ENCODE measurements at places on chromosomes 7 and 10. TPM values are rescaled to one million over a fixed set of nuclear protein-coding genes. Genes with fewer than 3 reads are reported as not detected.

HSPA12A gene
- 9.0 TPM for total RNA-seq

MAGI2 gene
- 0.82 TPM for total RNA-seq

PHKG1 gene
- total RNA-seq, result 0.21 TPM

EIF4H gene
- 246 TPM for total RNA-seq

FBXL13 gene
- total RNA-seq, result 0.18 TPM

ASB15 gene
- 1.4 TPM for total RNA-seq

CLEC5A gene
- not detected for total RNA-seq

GNAT3 gene
- total RNA-seq, result not detected

ASB10 gene
- not detected for total RNA-seq

ITIH5 gene
- total RNA-seq, result 16.3 TPM

EPO gene
- not detected for total RNA-seq

NANOS1 gene
- total RNA-seq, result 0.71 TPM

GBX1 gene
- total RNA-seq, result not detected

GPR15LG gene
- total RNA-seq, result not detected

DLX5 gene
- total RNA-seq, result 2.3 TPM

HYAL4 gene
- total RNA-seq, result not detected

BLOC1S2 gene
- total RNA-seq, result 47.7 TPM

ADIRF gene
- not detected for total RNA-seq

ADARB2 gene
- not detected for total RNA-seq

ATOH7 gene
- total RNA-seq, result not detected

PPP1R17 gene
- total RNA-seq, result not detected

PDE6C gene
- not detected for total RNA-seq

OPALIN gene
- total RNA-seq, result not detected

GNGT1 gene
- total RNA-seq, result not detected

INSYN2A gene
- not detected for total RNA-seq

GIMAP1 gene
- not detected for total RNA-seq

MLXIPL gene
- total RNA-seq, result not detected

SH2D4B gene
- not detected for total RNA-seq

GDF10 gene
- not detected for total RNA-seq

SEMA3D gene
- total RNA-seq, result 4.4 TPM

PRKAG2 gene
- 43.4 TPM for total RNA-seq

SAMD9 gene
- 11.1 TPM for total RNA-seq

PTPN20 gene
- not detected for total RNA-seq

IL2RA gene
- 4.6 TPM for total RNA-seq
